Stimulated activated CD8-positive, alpha-beta memory T cell treated with anti-CD3 and anti-CD28 coated beads, Interleukin-12 subunit alpha, Interleukin-12 subunit beta, amount 100 ng/mL, for 1 hour (primary cell): ENCODE measurements at places on chromosomes 2 and 18.

GRCh38 chr2:159516241-159516758 lies 100.0 kb downstream of the BAZ2B start:
- no peak for DNase-seq

DNA sequence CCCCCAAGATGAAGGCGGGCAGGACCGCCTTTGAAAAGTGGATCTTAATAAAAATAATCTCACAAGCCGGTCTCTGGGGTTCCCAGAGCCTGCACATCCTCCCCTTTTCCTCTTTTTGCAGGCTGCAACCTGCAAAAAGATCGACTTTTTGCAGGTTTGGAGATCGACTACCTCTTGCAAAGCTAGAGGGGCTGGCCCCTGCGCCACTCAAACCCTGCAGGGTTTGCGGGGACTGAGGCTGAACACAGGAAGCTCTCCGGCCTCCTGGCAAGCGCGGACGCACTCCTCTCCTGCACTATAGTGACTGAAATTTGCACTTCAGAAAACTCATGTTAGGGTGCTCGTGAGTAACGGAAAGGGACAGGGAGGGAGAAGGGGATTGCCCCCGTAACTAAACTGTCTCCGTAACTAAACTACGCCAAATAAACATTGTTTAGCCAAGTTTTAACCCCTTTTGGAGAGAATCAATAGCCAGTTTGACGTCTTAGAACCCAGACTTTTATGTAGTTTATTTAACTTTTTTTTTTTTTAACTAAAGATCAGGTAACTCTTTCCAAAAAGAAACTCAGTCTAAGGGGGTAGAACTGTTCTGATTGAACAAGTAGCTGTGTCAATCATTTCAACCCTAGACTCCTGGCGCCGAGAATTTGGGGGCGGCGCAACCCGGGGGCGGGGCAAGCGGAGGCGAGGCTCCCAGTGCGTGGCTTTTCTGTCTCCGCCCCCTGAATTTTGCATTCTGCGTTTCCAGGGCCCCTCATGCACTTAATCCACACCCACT lies 2.5 kb downstream of the IGFBP5 start:
- peak; percentile 32 for DNase-seq

DNA sequence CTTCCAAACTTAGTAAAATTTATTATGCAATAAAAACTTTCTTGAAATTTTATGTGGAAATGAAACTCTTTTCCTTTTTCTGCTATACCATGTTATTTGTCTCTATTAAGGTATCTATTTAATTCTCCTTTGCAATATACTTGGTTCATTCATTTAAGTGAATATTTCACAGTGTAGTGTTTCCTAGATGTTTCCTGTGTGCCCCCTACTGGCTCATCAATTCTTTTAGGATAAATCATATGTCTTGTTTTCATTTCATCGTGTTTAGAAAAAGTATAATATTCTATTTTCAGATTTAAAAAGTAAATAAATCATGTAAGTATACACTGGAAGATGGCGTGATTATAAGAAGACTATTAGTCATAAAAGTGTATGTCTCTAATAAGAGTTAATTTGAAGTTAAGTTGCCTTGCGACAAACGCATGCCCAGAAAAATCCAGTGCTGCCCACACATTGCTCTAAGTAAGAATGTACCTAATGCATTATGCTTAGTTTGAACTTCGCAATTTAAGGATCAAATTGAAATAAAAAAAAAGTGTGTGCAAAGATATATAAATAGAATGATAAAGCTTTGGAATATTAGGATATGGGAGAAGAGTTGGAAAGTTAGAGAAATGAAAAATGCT lies 525.4 kb downstream of the KCNJ3 start:
- no peak for DNase-seq

GRCh38 chr18:53861185-53861584 lies 363.3 kb downstream of the MBD2 start:
- DNase-seq: no peak

DNA sequence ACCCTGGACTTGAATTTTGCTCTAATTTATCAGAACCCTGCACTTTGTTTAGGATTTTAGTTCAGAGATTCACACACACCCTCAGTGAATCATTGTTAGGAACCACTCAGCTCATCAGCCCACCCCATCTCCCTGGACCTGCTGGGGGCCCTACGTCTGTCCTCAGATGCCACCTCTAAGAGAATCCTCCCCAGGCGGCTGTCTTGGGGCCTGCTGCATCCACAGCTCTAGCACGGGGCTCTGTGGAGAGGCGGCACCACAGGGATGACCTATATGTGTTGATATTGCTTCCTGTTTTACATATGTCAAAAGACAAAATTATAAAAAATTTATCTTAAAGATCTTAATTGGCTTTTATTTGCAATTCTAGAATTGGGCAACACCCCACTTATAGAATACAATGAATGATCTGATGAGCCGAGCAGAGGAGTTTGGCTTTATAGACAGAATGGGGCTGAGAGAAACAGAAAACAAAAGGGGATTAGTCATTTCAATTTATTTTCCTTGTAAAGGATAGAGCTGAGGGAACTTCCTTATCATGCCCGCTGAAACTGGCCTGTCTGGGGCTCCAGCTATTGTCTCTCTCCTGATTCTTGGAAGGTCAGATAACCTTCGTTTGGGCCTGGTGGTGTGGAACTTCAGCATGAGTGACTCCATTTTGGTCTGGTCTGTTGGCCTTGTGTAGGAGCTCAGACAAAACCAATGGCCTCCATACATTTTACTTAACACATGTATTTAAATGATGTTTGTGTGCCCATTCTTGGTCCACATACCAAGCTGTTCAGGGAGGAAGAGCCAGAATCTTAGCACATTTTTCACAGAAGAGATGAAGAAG lies 1.4 kb downstream of the MYO7B start:
- DNase-seq: no peak

GRCh38 chr2:49111456-49111855 lies 42.9 kb downstream of the FSHR start:
- no peak for DNase-seq

- no peak for DNase-seq
Measured at GRCh38 chr2:150030436-150031190, 443.0 kb upstream of the MMADHC start.

DNA sequence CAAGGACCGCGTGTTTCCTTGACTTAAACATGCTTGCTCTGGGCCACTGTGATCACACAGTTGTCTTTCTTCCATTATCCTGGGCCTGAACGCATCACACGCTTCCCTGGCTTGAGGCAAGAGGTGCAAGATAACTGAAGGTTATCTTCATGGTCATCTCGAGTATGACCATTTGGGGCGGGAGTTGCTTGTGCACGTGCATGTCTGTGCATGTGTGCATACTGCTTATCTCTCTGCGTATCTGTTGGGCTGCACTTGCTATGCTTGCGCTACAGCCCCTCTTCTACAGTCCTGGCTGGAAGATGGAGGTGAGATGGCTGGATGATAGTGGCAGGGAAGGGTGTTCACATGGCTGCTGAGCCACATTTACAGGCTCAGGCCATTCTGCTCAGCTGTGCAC lies 27.2 kb upstream of the EFR3B start:
- no peak for DNase-seq

DNA sequence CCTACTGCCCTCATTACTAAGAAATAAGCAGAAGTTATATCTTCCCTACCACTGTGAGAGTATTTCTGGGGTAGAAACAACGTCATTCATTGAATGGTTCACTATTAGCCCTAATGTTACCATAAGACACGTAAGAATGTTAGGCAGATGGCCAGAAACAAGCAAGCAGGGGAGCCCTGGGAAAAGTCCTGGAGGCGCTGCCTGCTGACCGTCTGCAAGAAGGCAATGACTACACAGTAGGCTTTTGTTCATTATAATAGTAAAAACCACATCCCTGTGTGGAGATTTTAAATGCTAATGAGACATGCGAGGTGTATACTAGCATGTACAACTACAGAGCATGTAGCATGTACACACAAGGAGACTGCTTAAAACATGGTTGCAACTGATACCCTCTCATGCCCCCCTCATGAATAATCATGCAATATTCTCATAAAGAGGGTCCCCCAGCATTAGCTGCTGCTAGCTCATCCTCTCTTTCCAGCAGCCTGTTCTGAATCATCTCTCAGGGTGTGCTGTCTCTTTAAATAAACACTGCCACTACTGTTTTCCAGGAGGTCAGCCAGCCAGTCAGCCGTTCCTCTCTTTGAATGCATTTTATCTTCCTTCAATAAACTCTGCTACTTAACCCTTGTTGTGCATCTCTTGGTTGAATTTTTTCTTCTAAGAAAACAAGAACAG lies 23.6 kb downstream of the SUCLG1 start:
- DNase-seq: no peak

DNA sequence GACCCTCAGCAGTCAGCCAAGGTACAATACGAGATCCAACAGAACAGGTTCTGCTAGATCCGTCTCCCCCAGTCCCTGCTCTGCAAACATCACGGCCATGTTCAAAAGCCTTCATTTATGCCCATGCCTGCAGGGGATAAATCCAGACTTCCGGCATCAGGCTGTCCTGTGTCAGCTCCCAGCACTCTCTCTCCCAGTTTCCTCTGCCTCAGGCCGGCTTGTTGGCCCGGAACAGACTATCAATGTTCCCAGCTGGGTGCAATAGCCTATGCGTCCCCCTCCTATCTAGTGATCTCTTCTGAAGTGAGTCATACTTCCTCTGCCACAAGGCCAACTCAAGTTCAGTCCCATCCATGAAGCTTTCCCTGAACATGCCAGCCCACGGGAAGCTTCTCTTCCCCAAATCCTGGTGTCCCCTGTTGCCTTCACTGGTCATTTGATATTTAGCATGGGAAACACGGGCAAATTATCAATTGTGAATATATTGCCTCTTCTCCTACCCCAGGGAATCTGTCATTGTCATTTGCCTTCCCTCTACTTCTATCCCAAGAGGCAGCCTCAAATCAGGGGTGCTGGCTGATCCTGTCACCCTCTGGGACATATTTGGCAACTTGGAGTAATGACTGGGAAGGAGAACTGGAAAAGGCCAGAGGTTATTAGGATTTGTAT lies 51.1 kb downstream of the CAPN13 start:
- DNase-seq: no peak

DNA sequence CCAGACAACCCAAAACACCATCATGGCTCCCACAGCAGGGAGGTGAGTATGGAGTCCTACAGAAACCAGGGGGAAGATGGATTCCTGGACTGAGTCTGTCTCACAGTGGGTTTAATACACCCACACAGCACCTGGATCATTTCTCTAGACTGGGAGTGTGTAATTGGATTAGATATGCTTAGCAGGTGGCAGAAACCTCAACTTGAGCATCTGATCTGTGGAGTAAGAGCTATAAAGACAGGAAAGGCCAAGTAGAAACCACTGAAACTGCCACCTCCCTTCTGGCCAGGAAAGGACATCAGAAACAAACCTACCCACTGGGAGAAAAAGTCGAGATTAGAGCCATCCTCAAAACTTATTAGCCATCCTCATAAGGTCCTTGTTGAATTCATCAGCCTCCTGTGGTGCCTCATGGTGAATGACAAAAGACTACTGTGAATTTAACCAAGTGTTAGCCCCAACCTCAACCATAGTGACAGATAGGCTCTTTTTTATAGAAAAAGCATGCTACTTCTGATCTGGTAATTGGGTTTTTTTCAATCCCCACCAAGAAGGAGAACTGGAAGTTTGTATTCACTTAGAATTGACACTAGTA lies 28.1 kb upstream of the CHST9 start:
- no peak for DNase-seq

DNA sequence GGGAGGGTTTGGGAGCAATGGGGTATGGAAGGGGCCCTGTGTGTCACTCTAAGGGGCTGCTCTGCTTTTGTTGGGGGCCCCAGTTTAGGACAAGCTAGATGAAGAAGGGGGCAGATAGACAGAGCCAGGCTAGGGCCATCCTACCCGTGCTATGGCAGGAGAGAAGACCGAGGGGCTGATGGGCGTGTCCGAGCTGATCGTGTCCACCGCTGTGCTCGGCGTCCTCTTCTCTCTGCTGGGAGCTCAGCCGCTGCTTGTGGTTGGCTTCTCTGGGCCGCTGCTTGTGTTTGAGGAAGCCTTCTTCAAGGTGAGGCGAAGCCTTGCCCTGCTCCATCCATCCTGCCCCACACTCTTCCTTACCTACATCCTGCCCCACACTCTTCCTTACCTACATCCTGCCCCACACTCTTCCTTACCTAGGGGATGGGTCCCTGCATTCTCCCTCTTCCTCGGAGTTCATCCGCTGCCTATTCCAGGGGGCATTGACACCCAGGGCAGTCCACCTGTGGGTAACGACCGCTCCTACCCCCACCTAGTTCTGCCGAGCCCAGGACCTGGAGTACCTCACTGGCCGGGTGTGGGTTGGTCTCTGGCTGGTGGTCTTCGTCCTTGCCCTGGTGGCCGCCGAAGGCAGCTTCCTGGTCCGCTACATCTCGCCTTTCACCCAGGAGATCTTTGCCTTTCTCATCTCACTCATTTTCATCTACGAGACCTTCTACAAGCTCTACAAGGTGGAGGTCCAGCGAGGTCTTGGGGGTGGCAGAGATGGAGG lies 8.9 kb downstream of the SLC4A3 start:
- DNase-seq: no peak

GRCh38 chr2:121596221-121597080 lies 52.8 kb downstream of the CLASP1 start:
- no peak for DNase-seq

GRCh38 chr18:37987901-37988300 lies 422.3 kb upstream of the CELF4 start:
- DNase-seq: no peak

DNA sequence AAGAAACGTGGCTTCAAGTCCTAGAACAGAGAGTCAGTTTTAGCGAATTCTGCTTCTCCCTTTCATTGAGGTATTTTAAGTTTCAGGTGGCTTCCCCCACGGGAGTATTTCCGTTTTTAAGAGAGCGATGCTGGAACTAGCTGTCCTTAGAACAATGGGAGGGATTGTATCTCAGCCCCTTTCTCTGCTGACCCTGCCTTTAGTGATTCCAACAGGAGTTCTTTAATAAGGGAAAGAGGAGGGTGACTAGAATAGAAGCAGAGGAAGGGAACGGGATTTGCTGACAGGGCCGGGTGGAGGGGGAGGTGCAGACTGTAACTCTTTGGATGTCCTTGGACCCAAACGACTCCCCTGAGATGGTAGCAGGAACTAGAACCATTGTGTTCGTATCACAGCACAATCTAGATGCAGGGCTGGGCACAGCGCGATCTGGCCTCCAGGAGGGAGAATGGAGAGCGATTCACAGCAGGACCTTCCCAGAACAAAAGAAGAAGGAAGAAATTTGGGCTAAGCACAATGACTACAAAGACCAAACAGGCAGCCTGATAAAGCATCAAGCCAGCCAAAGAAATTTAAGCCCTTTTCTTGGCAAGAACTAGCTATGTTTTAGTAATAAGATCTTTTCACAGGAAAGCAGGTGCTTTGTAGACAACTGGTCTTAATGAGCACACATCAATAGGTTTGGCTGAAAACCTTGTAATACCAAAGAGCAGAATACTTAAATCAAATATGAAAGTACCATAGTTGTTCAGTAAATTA lies 15.8 kb upstream of the RTTN start:
- no peak for DNase-seq

GRCh38 chr2:128196471-128196931 lies 105.5 kb downstream of the UGGT1 start:
- DNase-seq: no peak

- peak; percentile 8 for DNase-seq
Measured at GRCh38 chr2:134919341-134920210, 954 bp downstream of the CCNT2 start.
